ENCODE measurements at places on chromosomes 5 and 9. TPM values are rescaled to one million over a fixed set of nuclear protein-coding genes. Genes with fewer than 3 reads are reported as not detected.
A peak's percentile ranks its signal among the peaks of the same experiment; 100 is the strongest.

KCNV2 gene
- 0.38 TPM for polyA plus RNA-seq

BASP1 gene
- 83.8 TPM for polyA plus RNA-seq

IRX1 gene
- 25.4 TPM for polyA plus RNA-seq

TXNDC15 gene
- 77.7 TPM for polyA plus RNA-seq

PPP2R2B gene
- polyA plus RNA-seq = 14.1 TPM

ITGA2 gene
- polyA plus RNA-seq = 23.4 TPM

C5 gene
- 15.6 TPM for polyA plus RNA-seq

TXNDC8 gene
- not detected for polyA plus RNA-seq

BHMT2 gene
- polyA plus RNA-seq = 58.5 TPM

PCSK5 gene
- polyA plus RNA-seq = 16.9 TPM

ACOT12 gene
- polyA plus RNA-seq = 0.99 TPM

MEIKIN gene
- not detected for polyA plus RNA-seq

FOXD4 gene
- 0.60 TPM for polyA plus RNA-seq

NREP gene
- polyA plus RNA-seq = 854 TPM

- peak; percentile 67 for DNase-seq
Observed at GRCh38 chr5:399296-400281, 43.4 kb upstream of the EXOC3 start.

- DNase-seq = no peak
Observed at GRCh38 chr9:21995006-21995665, 545 bp downstream of the CDKN2B-AS1 start.

GRCh38 chr5:64417390-64417789 is 88.4 kb upstream of the RGS7BP start:
- DNase-seq = no peak

DNA sequence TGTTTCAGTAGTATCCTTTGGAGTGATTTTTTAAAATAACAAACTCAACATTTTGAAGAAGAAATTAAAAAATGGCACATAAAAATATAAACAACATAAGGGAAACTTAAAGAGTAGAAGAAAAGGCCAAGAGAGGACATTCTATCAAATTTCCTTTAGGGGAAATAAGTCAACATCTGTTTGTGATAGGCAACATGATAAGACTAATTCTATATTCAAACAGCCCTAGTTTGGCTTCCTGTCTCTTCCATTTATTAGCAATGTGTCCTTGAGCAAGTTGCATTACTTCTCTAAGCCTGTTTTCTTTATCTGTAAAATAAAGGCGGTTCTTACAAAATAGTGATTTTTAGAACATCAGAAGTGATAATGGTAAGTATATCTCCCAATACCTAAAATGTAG is 24.7 kb downstream of the TYRP1 start:
- no peak for DNase-seq

DNA sequence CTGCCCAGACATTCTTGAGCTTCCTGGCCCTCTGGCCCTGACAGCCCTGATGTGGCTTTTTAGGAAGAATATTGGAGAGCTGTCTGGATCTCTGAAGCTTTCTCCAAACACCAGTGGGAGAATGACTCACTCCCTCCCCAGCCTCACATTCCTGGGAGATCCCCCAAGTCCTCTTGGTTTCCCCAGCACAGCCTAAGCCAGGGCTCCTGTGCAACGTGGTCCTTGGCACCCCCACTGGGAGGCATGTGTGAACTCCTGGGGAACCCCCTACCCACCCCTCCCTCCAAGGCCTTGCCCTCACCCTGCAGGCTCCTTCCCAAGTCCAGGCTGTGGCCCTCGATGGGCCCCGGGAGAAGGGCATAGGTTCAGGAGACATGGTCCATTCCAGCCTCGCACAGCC is 12.7 kb downstream of the GLIPR2 start:
- DNase-seq = no peak

DNA sequence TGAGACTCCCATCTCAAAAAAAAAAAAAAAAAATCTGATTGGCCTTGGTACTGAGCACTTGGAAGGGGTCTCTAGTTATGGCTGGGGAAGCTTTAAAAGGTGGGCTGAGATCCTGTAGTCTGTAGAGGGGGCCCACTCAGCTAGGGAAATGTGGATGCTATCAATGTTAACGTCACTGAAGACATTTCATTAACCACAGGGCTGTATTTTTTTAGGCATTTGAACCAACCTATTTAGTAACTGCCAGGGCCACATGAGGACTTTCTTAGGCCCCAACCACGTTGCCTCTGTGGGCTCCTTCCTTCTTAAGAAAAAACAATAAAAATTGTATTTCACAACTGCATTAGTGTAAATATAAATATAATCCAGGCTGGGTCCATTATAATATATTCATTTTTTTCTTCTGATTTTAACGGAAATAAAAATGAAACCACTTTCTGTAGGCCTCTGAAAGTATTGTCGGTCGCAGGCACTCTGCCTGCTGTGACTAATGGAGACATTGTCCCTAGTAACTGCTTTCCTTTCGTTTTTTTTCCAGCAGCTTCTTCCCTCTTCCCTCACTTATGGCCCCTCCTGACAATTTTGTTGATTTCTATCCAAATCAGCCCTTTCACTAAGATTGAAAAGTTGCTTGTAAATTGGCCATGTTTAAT is 71.6 kb downstream of the GCNT1 start:
- DNase-seq = no peak

DNA sequence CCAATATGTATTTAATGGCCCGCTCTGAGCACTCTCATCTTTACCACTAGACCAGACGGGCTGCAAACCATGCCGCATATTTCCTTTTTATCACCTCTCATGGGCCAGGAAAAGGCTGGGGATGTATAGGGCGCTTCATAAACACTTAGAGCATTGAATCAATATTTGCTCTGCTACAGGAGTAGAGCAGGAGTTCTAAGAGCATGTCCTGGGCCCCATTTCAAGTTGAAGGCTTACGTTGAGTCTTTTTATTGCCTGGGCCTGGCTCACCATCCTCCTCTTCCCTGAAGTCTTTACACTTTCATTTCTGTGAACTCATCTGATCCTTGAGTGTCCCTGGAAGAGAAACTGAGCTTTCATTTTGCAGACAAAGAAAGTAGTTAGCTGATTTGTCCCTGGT is 112.4 kb downstream of the FSTL4 start:
- DNase-seq = no peak

- DNase-seq = no peak
Observed at GRCh38 chr5:116557669-116558271, 16.9 kb downstream of the SEMA6A start.

DNA sequence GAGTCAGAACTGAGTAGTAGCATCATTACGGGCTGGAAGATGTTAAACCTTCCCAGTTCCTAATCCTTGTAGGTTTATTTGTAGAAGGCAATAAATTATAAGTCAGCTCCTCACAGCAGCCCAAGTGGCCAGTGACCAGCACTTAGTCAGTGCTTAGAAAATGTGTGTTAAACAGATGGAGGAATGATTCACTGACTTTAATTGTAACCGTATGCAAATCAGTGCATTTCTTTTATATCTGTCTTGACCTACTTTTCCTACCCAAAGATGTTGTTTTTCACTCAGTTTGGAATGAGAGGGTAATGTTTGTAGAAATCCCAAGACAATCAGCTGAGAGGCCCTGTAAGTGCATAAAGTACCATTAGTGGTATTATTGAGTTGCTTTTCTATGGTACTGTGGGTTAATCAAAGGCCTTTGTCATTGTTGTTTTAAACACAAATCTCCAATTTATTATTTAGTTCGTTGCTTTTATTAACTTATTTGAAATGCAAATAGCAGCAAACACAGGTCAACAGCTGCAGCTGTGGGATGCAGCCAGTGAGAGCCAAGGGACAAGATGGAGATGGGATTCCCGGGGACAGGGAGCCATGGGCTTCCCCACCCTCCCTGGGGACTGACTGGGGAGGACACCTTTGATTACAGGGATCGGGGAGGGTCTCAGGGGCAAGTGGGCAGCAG is 49.8 kb downstream of the MAP1B start:
- DNase-seq = no peak

- no peak for DNase-seq
Observed at GRCh38 chr5:83913593-83913992, 192.9 kb upstream of the HAPLN1 start.

- no peak for DNase-seq
Observed at GRCh38 chr9:129170229-129170628, 7.8 kb downstream of the IER5L start.

- no peak for DNase-seq
Observed at GRCh38 chr9:89967527-89967926, 362.7 kb downstream of the GADD45G start.

DNA sequence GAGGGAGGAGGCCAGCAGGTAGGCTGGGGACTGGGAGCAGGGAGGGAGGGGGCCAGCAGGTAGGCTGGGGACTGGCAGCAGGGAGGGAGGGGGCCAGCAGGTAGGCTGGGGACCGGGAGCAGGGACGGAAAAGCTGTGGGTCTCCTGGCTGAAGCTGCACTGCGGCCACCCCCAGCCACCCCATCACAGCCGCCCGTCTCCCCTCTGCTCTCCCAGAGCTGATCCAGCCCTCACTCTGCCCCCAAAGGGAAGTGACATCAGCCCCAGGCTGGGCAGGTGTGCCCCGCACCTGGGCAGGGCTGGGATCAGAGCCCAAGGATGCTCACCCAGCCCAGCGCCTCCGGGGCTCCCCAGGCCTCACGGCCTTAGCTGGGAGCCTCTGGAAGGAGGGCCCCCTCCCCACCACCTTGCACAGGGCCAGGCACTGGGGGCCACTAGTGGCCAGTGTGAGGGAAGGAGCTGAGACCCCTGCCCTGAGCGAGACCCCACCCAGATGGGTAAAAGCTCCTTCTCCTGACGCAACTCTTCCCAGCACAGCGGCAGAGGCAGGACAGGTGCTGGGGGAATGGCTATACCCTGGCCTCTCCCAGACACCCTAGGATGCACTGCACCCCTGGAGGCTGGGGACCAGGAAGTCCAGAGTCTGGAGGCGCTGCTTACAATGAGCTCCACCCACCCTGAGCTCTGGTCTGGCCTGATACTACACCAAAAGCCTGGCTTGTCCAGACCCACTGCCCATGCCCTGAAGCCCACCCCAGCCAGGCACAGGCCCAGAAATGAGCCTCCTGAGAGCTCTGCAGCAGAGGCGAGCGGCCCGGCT is 11.6 kb downstream of the AGPAT2 start:
- DNase-seq = no peak

DNA sequence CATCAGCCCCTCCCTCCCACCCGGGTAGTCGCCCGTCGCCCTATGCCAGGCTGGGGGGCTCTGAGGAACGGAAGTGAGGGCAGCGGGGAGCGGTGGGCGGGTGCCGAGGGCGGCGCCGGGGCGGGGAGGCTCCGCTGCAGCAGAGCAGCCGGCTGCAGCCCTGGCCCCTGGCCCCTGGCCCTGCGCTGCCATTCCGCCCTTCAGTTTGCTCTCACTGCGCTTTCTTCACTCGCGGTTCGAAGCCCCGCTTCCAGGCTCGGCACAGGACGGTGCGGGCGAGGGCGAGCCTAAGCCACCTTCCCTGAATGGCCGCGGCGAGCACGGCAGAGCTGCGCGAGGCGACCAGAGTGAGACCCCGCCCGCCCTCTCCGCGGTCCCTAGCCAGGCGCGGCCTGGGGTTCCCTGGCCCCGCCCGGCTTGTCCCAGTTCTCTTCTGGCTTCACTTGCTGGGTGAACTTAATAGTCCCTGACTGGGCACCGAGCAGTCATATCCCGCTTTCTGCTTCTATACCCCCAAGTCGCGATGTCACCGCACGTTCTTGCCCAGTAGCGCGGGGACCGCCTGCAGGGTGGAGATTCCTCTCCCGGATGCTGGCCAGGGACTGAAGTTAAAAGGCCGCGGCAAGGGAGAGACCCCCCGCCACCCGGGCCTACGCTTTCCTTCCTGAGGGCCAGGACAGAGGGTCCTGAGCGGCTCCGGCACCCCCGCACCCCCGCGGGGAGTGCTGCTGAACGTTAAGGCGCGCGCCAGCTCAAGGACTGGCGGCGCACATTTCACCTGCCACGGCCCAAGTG is 623 bp upstream of the TRIM36 start:
- DNase-seq = no peak

DNA sequence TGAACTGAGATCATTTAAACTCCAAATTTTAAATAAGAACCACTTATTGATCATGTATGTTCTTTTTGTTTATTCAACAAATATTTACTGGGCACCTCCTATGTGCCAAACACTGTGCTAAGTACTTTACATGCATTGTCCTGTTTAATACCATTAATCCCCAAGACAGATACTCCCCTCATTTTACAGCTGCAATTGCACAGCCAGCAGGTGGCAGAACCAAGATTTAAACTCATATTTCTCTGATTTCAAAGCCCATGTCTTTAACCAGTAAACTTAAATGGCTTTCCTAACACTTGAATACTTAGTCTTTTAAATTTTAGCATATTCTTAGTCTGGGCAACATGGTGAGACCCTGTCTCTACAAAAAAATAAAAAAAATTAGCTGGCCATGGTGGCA is 43.4 kb upstream of the KIAA1958 start:
- no peak for DNase-seq

- no peak for DNase-seq
Observed at GRCh38 chr9:22643541-22643940, 196.9 kb downstream of the DMRTA1 start.

- DNase-seq = no peak
Observed at GRCh38 chr9:125659201-125659840, 47.7 kb downstream of the MAPKAP1 start.

GRCh38 chr9:123312306-123312877 is 43.6 kb upstream of the CRB2 start:
- no peak for DNase-seq

- no peak for DNase-seq
Observed at GRCh38 chr5:158718738-158719505, 380.8 kb downstream of the EBF1 start.

GRCh38 chr9:111897601-111898137 is 1.1 kb downstream of the UGCG start:
- no peak for DNase-seq

DNA sequence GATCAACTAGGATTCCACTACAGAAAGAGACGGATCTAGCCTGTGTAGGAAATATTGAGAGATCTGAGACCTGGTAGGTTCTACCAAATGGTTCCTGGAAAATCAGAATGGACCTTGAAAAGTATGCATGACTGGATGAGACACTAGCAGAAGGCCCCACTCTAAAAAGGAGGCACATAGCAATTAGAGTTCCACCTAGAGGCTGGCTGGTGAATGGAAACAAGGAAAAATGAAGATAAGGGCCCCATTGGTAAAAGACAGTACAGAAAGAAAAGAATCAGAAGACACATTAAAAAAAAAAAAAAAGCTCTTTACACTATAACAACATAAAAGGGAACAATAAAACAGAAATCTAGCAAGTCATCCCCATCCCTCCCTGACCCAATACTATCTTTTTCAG is 518.5 kb downstream of the NR2F1-AS1 start:
- no peak for DNase-seq

Measured in left renal cortex interstitium (tissue), 4 donors.